RCC 7860 (cell line): ENCODE measurements at places on chromosomes 2 and 18.
A peak's percentile ranks its signal among the peaks of the same experiment; 100 is the strongest.

GRCh38 chr18:47461406-47461948, 210.0 kb upstream of the SKOR2 start:
- DNase-seq, result no peak

- peak; percentile 52 for DNase-seq
Observed at GRCh38 chr2:200199576-200200263, 106.8 kb upstream of the SPATS2L start.

DNA sequence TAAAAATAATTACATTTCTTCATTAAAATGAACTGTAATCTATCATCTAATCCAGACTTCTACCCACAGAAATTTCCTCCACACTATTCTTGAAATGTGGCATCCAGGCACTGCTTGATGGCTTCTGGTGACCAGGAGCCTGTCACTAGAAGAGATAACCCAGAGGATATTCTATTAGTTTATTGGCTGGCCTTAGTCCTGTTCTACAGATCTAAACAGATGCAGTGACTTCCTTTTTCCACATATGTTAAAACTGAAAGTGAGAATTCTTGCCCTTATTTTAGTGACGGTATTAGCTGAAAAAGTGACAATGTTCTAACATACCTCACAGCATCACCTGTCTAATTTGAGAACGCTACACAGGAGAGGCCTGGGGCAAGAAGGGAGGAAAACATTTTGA, 775.4 kb downstream of the TSN start:
- DNase-seq, result no peak

- DNase-seq, result no peak
Observed at GRCh38 chr2:205764270-205764746, 82.0 kb downstream of the NRP2 start.

- DNase-seq, result no peak
Observed at GRCh38 chr18:48165111-48165866, 234.8 kb upstream of the SMAD2 start.

DNA sequence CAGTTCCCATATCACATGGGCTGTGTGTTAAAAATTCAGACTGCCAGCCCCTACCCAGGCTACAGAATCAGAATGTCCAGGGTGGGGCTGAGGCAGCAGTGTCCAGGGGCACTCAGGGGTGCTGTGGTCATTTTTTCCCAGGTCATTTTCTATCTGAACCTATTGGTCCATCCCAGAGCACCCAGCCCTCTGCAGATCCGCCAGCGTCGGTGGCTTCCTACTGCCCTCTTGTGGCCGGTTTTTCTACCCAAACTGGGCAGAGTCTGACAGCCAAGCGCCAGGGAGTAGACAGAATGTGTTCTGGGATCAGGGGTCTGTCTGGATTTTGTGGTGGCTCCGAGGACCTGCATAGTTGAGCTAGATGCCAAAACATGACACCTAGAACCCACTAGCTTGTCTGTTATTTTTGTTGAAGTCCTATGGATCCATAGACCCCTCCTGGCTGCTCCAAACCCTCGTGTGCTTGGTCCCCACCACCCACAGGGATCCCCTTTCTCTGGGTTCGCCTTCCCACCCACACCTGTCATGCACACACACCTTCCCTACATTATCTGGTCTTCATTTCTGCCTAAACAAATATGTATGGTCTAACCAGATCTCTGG, 34.1 kb upstream of the RMDN2 start:
- peak; percentile 49 for DNase-seq

DNA sequence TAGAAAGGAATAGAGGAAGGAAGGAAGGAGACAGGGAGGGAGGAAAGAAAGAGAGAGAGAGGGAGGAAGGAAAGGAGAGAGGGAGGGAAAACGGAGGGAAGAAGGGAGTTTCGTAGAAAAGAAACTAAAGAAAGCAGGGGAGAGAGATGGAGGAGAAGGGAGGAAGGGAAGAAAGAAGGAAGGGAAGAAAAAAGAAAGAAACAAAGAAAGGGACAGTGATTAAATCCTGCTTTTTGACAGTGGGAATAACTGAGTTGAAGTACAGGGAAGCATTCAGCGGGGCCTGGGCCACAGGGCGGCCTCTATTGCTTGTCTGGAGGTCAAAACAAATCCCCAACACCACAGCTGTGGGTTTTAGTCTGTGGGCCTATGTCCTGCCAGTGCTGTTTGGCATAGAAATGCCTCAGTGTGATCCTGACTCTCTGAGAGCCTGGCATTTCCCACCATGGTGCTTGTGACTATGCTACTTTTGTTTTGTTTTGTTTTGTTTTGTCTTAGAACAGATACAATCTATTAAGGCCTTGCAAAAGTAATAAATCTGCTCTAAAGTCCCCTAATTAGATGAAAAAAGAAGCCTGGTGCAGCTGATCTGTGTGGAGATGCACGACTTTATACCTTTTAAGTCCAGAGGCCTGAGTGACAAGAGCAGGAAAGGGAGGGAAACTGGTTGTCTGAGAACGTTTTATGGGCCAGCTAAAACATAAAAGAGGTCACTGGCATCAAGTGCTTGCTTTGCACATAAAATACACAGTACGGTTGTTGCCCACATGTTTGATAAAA, 40.0 kb downstream of the IL1RL2 start:
- DNase-seq, result no peak

DNA sequence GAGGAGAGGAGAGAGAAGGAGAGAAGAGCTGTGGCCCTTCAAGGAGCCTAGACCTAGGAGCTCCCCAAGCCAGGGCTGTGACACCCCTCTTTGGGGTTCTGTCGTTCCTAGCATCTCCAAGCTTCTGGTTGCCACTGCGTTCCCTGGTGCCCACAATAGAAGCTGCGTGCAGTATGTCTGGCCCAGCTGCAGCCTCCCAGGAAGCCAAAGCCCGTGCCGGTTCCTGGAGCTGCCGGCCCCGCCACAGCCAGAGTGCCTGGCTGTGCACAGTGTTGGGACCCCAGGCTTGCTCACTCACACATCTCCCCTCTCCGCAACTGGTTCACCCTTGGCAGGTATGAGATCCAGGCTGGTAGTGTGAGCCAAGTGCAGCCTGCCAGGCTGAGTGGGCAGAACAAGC, 367.7 kb upstream of the MC4R start:
- DNase-seq, result no peak

DNA sequence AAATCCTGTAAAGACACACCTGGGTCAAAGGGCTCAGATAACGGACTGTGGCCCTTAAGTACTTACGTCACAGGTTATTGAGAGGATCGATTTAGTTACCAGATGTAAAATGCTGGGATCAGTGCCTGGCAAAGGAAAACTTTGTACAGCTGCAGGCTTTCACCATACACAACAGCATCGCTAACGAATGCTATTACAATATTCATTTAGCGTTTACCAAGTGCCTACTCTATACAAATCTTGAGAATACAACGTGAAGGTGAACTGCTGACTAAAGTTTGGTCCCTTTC, 619 bp upstream of the MSH6 start:
- DNase-seq, result no peak

DNA sequence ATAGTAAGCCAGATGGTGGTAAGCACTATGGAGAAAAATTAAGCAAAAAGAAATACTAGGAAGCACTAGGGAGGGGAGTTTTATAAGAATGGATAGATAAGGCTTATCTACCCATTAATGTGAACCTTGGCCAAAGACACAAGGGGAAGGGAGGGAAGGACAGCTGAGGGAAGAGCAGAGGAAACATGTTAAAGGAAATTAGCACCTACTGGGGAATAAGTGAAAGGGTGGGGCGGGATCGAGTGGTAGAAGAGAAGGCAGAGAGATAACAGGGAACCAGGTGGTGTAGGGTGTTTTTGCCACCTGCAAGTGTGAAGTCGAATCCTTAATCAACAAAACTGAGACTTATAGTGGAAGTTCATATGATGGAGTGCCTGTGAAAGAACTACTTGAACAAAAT, 1.7 kb downstream of the UNC80 start:
- DNase-seq, result no peak

DNA sequence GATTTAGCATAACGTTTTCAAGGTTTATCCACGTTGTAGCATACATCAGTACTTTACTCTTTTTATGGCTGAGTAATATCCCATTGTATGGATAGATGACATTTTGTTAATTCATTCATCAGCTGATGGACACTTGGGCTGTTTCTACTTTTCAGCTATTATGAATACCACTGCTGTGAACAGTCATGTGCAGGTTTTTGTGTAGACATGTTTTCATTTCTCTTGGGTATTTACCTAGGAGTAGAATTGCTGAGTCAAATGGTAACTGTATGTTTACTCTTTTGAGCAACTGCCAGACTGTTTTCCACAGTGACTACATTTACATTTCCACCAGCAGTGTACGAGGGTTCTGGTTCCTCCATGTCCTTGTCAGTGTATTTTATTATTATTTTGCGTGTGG, 33.9 kb downstream of the COX7A2L start:
- DNase-seq, result no peak

GRCh38 chr2:75274936-75275335, 75.6 kb upstream of the TACR1 start:
- DNase-seq, result no peak

DNA sequence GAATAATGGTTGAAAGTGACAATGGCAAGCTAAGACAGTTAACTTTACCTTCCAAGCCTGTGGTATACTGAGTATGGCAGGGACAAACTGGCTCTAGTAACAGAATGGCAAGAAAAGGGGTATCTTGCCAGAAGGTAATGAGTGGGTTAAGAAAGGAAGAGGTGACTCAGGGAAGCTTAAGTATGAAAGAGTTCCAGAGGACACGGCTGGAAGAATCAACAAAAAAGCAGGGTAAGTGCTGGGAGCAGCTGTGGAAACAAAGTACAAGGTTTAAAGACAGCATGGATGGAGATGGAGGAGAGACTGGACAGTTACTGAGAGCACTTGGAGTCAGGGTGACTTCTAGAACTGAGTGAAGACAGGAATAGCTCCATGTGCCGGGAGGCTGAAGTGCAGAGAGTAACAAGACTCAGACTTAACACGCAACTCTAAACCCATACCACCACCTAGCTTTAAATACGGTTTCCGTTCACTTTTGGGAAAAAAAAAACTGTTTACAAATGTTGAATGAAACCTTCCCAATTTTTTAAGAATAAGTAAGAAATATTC, 69.0 kb downstream of the REV1 start:
- DNase-seq, result no peak

GRCh38 chr2:130720036-130720435, 8.8 kb upstream of the GPR148 start:
- DNase-seq, result no peak

DNA sequence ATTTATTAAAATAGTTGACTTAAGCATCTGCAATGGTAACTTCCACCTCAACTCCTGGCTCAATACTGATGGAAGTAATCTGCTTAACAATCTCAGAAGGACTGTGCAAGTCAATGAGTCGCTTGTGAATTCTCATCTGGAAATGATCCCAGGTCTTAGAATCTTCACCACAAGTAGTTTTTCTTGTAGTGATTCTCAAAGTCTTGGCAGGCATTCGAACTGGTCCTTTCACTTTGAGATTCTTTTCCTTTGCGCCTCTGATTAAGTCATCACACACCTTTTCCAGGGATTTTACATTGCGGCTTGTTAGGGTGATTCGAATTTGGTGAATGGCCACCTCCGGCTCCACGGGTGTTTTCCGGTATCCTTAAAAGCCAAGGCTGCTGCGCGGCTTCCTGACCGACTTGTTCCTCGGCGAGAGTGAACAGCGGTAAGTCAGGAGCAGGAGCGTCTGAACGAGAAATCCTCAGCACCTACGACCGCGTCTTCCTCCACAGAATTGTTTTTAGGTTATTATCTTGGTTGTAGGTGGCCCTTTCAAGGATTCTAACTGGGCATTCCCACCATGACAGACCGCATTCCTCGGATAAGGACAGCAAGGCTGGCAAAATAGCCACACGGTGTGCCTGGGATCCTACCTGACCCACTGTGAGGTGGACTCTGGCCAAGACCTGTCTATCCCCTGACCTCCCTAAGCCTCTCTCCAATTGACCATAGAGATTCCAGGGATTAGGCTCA, 23.8 kb upstream of the SLC20A1 start:
- DNase-seq, result peak; percentile 35

GRCh38 chr2:181371782-181372645, 85.2 kb upstream of the ITGA4 start:
- no peak for DNase-seq

GRCh38 chr2:44572196-44572900, 210.6 kb downstream of the CAMKMT start:
- DNase-seq, result peak; percentile 29

- DNase-seq, result no peak
Observed at GRCh38 chr2:37173741-37174140, 14.7 kb downstream of the SULT6B1 start.

DNA sequence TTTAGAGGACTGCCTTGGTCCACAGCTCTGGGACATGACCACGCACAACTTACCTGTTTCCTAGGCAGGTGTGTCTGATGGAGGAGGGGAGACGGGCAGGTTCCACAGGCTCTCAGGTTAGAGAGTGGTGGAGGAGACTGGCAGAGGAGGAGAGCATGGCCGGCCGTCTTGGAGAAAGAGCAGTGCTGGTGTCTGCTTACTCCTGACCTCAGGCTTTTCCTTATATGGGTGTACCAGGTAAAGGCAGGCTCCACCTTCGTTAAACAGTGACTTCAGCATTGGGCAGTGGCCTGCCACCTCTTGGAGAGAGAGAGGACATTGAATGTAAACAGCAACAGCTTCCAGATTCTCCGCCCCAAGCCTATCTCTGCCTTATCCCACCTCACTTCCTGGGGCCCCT, at the start of gene CAPN13:
Gene CAPN13 (minus strand): TSS at position 198 of the 400 bp plus-strand sequence. CDS start 20,121 bp downstream, outside the sequence.
- DNase-seq, result no peak

- DNase-seq, result no peak
Observed at GRCh38 chr2:71780162-71780561, 326.8 kb downstream of the DYSF start.

DNA sequence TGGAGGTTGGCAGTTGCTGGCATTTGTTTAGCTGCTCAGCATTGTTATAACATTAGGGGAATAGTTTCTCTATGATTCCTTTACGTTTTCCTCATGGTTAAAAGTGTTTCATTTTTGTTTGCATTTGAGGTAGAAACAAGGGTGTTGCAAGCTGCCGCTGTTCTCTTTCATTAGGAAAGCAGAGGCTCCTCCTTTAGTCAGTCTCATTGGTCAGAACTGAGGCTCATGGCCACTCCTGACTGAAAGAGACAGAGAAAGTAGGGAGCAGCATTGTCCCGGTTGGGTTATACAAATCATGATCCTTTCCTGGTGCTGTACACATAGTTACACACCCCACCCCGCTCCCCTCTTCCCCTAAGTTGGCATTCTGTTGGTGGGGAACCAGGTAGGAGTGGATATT, 59.8 kb upstream of the PTH2R start:
- DNase-seq, result no peak
